ENCODE measurements at places on chromosomes 3 and 15. TPM values are rescaled to one million over a fixed set of nuclear protein-coding genes. Genes with fewer than 3 reads are reported as not detected.

ALG1L2 gene
- total RNA-seq, result not detected

ZPLD1 gene
- total RNA-seq, result not detected

GRCh38 chr3:81666502-81667121 lies 94.8 kb downstream of the GBE1 start:
- DNase-seq, result no peak

DNA sequence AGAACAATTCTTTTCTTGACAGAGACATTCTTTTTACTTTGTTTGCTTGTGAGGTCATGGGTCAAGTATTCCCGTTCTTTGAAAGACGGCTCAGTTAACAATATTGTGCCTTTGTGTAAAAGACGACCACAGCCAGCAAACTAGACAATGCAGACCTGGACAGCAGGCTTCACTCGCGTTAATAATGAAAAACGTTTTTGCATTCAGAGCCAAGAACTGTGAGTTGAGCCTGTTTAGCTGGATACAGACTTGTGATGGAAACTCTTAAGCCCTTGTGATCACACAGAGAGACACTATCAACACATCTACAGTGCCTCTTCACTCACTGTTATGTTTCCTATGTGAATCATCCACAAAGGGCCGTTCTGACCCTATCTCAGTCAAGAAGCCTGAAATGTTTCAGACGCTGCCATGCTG lies 37.3 kb upstream of the CMTM7 start:
- DNase-seq, result no peak
